HAP-1 (cell line): ENCODE measurements at places on chromosomes 12 and 14.

GRCh38 chr14:72247896-72248465 lies 315.8 kb downstream of the RGS6 start:
- no peak for DNase-seq

DNA sequence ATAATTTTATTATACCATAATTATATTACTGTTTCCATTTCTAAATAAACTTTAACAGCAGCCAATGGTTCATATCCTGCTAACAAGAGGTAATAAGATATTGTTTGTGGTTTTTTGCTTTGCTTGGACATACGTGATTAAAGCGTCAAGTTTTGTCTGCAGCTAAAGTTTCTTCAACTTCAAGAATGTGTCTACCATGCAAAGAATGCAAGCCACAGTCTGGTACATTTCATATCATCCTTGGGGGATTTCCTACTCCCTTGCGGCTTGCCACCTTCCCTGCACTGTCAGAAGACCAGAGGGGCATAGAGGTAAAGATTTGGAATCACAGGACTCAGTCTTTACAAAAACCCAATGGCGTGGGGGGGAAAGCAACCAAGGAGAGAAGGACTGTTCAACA lies 125.2 kb downstream of the MED13L start:
- no peak for DNase-seq

- peak; percentile 83 for DNase-seq
These were observed 42.3 kb downstream of the INSM2 start for GRCh38 chr14:35576260-35576659.

- DNase-seq, result no peak
These were observed 70.8 kb upstream of the TMCC3 start for GRCh38 chr12:94721173-94721572.

DNA sequence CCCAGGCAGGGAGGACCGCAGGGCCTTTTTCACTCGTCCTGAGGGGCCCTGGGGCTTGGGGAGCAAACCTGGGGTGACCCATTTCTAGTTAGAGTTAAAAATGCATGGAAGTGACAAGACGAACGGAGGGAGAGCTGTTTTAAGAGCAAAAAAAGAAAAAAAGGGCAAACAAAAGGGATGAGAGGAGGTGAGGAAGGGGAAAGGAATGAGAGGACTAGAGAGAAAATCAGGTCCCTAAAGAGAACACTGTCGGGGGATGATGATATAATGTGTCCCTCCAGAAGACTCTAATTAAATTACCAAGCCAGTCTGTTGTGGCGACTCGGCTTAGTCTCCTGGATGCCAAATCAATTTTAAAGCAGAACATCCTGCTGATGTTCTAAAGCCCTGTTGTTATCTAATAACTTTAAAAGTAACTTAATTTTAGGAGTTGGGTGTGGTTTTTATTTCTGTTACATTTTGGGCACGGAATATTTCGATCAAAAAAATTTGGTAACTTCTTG lies 1.1 kb downstream of the ANO6 start:
- DNase-seq, result peak; percentile 24

DNA sequence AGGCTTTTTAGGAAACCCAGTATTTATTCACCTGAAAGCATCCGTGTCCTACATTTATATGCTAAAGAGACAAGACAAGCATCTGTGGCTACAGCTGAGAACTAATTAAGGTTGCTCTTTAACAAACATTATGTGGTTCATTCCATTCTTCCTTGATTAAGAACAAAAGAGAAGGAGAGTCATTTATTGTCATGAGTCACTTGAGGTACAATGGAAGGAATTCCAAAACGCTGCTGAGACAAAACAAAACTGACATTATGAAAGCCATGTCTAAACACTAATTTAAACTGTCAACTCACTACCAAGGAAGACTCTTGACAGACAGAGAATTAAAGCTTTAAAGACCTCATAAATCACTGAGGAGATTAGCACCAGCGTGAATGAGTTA lies 214.4 kb downstream of the BMP4 start:
- DNase-seq, result peak; percentile 77

- no peak for DNase-seq
These were observed 10.4 kb upstream of the TMEM263 start for GRCh38 chr12:106945261-106945851.

- no peak for DNase-seq
These were observed 88.6 kb downstream of the AEBP2 start for GRCh38 chr12:19527866-19528265.

GRCh38 chr12:75784591-75784990 lies 247.0 kb downstream of the PHLDA1 start:
- no peak for DNase-seq

DNA sequence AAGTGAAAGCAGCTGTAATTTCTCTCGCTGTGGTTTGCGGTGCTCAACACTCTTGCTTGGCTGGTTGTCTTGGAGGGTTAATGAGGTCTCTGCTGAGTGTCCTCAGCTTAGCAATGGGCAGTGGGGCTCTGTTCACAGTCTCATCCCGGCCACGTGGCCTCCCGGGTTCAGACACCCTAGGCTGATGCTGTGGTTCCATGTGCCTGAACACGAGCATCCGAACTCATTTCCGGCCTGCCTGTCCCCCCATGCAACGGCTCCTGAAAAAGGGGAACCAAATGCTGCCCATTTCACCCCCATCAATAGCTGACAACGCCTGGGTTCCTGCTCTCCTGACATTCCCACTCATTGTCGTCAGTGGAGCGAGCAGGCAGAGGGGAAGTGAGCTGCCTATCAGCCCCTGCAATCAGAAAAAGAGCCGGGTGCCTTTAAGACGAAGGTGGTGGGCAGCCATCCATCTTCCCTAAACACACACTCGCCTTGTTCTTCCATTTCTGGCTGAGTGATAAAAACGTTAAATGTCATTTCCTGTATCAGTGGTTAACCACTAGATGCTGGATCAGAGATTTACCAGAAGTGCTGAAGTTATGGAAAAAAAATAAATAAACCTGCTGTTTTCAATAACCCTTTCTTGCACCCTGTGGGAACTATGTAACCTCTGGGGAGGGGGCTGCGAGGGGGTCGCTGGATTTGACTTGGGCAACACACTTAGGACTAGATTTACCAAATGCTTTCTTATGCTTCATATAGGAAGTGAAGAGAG lies 60.3 kb upstream of the BCL2L14 start:
- no peak for DNase-seq

GRCh38 chr12:57309420-57309819 lies 58.4 kb upstream of the STAC3 start:
- DNase-seq, result no peak
